ENCODE measurements at places on chromosomes 6 and 20. TPM values are rescaled to one million over a fixed set of nuclear protein-coding genes. Genes with fewer than 3 reads are reported as not detected.
A peak's percentile ranks its signal among the peaks of the same experiment; 100 is the strongest.

The NTSR1 gene
- not detected for polyA plus RNA-seq

The FNDC1 gene
- polyA plus RNA-seq, result 0.08 TPM

GRCh38 chr20:32091888-32092346 is 17.6 kb upstream of the TM9SF4 start:
- DNase-seq, result peak; percentile 71
- no peaks in the 10 kb centered on the region for H3K27me3 ChIP-seq
- H3K4me1 ChIP-seq, result no peaks in the 10 kb centered on the region
- H3K27ac ChIP-seq, result no peak overlapping the region
- no peaks in the 10 kb centered on the region for H3K36me3 ChIP-seq
- no peak overlapping the region for H3K4me3 ChIP-seq

DNA sequence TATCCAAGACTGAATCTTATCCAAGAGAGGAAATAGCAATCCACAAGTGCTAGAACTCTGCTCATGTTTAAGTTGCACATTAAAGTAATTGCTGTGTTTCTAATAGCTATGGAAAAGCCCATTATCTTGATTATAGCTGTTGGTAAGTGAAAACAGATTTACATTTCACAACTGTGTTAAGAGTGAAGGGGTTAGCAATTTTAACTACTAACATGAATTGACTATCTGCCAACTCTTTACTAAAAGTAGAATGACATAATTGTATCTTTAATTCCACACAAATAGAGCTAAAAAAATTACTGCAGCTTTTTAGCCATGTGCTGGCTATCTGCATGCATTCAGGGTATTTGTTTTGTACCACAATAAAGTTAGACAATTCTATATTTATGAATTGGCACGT is 277.9 kb upstream of the IRAK1BP1 start:
- DNase-seq, result no peak
- H3K4me3 ChIP-seq, result no peak overlapping the region
- H3K36me3 ChIP-seq, result no peaks in the 10 kb centered on the region
- no peak overlapping the region for H3K27ac ChIP-seq

GRCh38 chr20:60857708-60858107 is 394.4 kb upstream of the CDH4 start:
- H3K27me3 ChIP-seq, result no peaks in the 10 kb centered on the region
- no peaks in the 10 kb centered on the region for H3K4me1 ChIP-seq
- no peaks in the 10 kb centered on the region for H3K36me3 ChIP-seq
- no peak overlapping the region for H3K27ac ChIP-seq

DNA sequence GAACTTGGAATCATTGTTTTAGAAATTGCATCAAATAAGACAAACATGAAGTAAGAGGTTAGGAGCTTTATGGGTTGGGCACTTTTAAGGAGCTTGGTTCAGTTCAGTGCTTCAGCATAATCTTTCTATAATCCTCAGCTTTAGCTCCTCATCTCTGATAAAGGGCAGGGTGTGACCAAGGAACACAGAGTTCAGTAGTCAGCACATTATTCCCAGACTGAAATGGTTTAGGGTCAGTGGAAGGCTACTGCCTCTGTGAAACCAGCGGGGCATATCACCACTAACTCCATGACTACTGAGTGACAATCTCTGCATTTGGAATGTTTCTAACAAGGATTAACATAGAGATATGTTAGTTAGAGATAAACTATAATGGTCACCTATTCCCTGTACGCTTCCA is 36.9 kb downstream of the CRYBG1 start:
- no peak for DNase-seq
- no peak overlapping the region for H3K4me3 ChIP-seq
- no peaks in the 10 kb centered on the region for H3K4me1 ChIP-seq
- H3K27me3 ChIP-seq, result peaks cover 4% of the 10 kb centered on the region
- H3K36me3 ChIP-seq, result no peaks in the 10 kb centered on the region
- no peak overlapping the region for H3K27ac ChIP-seq

GRCh38 chr6:110492584-110492983 is 16.2 kb upstream of the SLC22A16 start:
- no peak overlapping the region for H3K4me3 ChIP-seq
- H3K4me1 ChIP-seq, result no peaks in the 10 kb centered on the region
- H3K36me3 ChIP-seq, result no peaks in the 10 kb centered on the region
- DNase-seq, result no peak
- no peaks in the 10 kb centered on the region for H3K27me3 ChIP-seq
- H3K27ac ChIP-seq, result no peak overlapping the region
